IMR-90 (cell line): ENCODE measurements at places on chromosomes 2 and 18. TPM values are rescaled to one million over a fixed set of nuclear protein-coding genes. Genes with fewer than 3 reads are reported as not detected.

The ZNF24 gene
- 20.8 and 38.3 TPM in 2 replicates for total RNA-seq

The TFCP2L1 gene
- total RNA-seq = not detected in 2 replicates

GRCh38 chr18:49014605-49015267 lies 64.0 kb upstream of the SMAD7 start:
- DNase-seq = no peak
- H3K4me3 ChIP-seq = no peak overlapping the region
- peaks cover 11% of the 10 kb centered on the region for H3K4me1 ChIP-seq
- H3K36me3 ChIP-seq = no peaks in the 10 kb centered on the region
- H3K27ac ChIP-seq = no peak overlapping the region

GRCh38 chr2:120392923-120393322 lies 47.0 kb downstream of the INHBB start:
- no peak overlapping the region for H3K4me3 ChIP-seq
- H3K27me3 ChIP-seq = peaks cover 62% of the 10 kb centered on the region
- H3K27ac ChIP-seq = no peak overlapping the region
- H3K4me1 ChIP-seq = peaks cover 3% of the 10 kb centered on the region; the same call in 1 of the 2 replicates
- no peak for DNase-seq

DNA sequence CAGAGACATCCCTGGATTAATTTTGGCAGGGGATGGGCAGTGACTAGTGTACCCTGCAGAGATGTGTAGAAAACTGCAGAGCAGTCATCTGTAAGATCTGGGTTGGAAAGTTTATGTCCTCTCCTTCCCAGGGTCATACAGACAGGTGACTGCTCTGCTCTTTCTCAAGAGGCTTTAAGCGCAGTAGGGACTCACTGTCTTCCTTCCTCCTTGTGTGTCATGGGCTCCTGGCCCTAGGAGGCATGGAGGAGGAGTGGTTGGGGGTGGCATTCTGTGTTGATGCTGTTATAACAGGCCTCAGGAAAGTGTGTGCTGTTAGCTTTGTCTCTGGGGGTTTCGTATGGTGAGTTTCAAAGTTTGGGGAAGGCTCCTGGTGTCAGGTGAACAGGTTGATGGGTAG lies 130.5 kb upstream of the MGAT5 start:
- no peak for DNase-seq
- H3K27me3 ChIP-seq = no peaks in the 10 kb centered on the region
- H3K27ac ChIP-seq = no peak overlapping the region
- no peak overlapping the region for H3K4me3 ChIP-seq

The CHRNG gene
- not detected in 2 replicates for total RNA-seq

DNA sequence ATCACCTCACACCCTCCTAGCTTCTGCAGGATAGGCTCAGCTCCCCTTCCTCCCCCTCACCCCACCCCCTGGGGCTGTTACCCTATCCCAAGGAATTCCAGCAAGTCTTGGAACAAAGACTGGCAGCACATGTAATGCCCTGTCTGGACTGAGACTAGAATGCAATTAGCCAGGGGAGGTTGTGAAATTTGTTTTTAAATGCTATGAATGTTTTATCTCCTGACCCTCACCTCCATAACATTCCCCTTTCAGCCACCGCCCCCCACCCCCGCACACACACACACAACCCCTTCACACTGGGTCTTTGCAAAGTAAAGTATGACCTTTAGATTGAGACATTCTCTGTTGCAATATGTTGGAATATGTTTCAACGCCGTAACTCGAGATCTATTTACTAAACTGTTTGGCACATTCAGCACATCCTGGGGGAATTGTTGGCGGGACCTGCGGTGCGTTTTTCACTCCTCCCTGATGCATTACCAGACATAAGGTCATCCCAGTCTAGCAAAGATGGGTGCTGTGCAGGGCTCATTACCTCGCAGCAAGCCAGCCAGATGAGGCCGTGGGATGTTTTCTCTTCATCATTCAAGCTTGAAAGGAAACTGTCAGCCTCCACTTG lies 290.7 kb upstream of the SLC14A2 start:
- no peaks in the 10 kb centered on the region for H3K36me3 ChIP-seq
- H3K4me1 ChIP-seq = peaks cover 7% of the 10 kb centered on the region; the same call in 1 of the 2 replicates
- peak; percentile 8 for DNase-seq

DNA sequence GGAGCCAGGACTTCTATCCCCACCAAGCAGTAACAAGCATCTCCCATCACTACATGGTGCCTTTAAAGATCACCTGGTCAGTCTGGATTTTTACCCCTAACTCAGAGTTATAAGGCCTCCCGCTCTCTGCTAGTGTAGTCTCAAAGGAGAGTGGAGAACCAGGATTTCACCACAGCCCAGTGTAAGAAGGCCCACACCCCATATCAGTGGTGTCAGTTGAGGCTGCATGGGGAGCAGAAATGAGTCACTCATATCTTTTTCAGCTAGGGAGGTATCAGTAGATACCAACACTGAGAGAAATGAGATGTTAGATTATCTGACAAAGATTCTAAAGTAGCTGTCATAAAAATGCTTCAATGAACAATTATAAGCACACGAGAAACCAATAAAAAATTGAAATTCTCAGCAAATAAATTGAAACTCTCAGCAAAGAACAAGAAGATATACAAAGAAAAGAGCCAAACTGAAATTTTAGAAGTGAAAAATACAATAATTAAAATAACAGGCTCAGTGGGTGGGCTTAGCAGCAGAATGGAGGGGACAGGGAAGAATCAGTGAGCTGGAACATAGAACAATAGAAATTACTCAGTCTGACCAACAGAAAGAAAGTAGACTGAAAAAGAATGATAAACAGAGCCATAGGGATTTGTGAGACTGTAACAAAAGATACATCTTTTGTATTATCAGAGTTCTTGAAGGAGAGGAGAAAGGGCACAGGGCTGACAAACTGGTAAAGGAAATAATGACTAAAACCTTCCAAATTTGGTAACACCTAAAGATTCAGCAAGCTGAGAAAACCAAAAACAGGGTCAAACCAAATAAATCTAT lies 257.7 kb downstream of the ANAPC1 start:
- no peak overlapping the region for H3K27ac ChIP-seq
- no peak overlapping the region for H3K4me3 ChIP-seq
- peaks cover 4% of the 10 kb centered on the region; the same call in 1 of the 2 replicates for H3K4me1 ChIP-seq
- no peaks in the 10 kb centered on the region for H3K36me3 ChIP-seq
